ENCODE measurements at places on chromosomes 2 and 18.

DNA sequence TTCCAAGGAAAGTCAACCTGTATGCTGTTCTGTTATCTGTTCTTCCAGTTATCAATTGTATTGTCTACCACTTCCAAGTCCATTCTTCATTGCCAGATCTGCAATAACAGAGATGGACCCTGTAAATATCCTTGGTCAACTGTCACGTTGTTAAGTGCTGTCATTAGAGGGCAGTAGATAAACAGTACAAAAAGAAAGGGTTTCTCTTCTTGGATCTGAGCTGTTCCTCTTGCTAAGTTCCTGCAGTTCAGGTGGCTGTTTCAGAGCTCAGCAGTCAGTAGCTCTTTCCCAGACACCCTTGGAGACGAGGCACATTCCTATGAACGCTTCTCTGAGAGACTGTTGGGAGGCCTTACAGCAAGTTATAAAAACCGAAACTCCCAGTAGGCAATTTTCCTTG, 957.1 kb upstream of the CHAC2 start:
- DNase-seq, result peak; percentile 1

DNA sequence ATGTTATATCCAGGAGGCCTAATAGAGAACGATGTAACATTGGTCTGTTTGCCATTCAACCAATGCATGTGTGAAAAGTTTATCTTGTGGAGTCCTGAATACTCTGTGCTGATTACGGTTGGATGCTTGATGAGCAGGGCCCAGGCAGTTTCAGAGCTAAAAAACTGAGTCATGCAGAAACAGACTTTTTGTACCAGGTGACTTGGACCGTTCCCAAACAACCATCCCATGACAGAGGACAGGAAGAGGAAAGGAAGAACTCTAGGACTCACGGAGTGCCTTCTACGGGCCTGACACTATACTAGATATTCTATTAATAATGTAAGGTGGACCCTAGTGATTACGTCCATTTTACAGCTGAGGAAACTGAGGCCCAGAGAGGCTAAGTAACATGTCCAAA, 142.1 kb downstream of the ARHGAP28 start:
- no peak for DNase-seq

DNA sequence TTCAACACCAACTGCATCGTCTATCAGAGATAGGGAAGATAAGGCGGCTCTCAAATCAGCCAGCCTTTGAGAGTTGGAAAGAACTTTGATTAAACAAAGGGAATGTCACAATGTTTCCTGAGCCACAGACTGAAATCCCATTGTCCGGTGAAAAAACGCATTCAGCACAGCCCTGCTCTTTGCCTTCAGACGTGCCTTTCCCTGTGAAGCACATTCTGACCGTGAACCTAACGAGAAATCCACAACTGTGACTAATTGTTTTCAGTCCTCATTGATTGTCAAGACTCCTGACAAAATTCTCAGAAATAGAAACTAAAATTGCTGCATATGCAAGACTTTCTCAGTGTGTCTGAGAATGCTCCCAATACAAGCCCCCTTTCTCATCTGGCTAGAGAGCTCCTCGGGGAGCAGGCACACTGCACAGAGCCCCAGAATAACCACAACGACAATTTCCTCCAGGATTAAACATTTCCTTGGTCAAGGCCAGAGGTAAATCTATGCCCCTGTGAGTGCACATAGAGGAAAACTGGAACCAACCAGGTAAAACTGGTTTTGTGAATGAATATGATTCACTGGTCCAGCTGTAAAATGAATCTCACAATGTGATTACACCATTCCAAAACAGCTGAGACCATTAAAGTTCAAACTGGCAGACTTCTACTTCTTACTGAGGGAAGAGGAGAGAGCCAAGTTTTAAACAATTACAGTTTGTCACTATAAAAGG, 561.9 kb upstream of the ID2 start:
- no peak for DNase-seq

DNA sequence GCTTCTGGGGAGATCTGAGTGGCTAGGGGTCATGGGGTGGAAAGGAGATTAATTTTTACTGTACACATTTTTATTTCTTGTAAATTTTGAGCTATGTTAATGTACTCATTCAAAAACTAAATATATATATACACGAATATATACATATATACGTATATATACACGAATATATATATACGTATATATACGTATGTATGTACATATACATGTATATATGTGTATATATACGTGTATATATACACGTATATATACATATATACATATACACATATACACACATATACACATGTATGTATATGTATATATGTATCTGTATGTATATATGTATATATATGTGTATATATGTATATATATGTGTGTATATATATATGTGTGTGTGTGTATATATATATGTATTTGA, 3.0 kb upstream of the FHL2 start:
- DNase-seq, result no peak

- no peak for DNase-seq
These were observed 50.4 kb downstream of the ZC3H8 start for GRCh38 chr2:112204411-112204810.

GRCh38 chr2:137117385-137117784, 352.0 kb downstream of the THSD7B start:
- DNase-seq, result no peak

- DNase-seq, result no peak
These were observed 64.1 kb downstream of the KCNJ3 start for GRCh38 chr2:154762638-154763037.

- no peak for DNase-seq
These were observed 80.3 kb downstream of the TSHZ1 start for GRCh38 chr18:75290737-75291358.

GRCh38 chr2:16745466-16745865, 79.8 kb upstream of the CYRIA start:
- DNase-seq, result no peak

- no peak for DNase-seq
These were observed 34.9 kb downstream of the PLCL1 start for GRCh38 chr2:197839327-197839726.

DNA sequence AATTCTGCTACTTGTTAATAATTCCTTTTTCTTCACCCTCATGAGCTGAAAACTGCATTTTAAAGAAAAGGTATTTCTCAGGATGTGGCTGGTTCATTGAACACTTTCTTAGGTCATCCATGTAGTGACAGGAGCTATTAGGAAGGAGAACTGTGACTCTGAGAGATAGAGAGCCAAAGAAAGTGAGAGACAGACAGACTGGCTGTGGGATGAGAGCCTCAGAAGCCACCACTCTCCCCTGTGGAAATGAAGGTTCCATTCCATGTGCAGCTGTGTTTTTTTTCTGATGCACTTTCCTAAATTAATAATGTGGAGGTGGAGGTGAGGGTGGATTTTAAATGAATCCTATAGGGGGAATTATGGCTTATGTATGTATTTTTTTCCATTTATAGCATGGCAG, 113.3 kb downstream of the FAM210A start:
- DNase-seq, result no peak

GRCh38 chr2:173101687-173102086, 26.0 kb downstream of the MAP3K20 start:
- no peak for DNase-seq

- DNase-seq, result no peak
These were observed 494 bp downstream of the HNRNPLL start for GRCh38 chr2:38602136-38602731.

GRCh38 chr18:57050310-57050949, 96.5 kb upstream of the BOD1L2 start:
- DNase-seq, result no peak

DNA sequence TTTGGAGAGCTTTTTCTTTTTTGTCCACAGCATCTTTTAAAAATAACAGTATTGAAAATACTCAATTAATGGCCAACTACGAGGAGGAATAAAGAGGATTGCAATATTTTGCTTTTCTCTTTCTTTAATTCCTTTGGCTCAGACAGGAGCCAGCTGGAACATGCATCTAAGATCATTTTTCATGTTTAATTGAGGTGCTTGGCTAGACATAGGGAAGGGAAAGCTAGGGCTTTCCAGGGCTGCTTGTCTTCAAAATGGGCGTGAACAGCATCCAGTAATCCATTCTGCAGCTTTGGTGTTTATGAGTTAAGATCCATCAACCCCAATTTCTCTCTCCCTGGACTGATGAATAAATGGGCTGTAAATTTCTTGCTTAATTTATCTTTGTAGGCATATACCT, 323.0 kb downstream of the PTPRM start:
- DNase-seq, result no peak

- no peak for DNase-seq
These were observed 16.0 kb downstream of the ACTR3 start for GRCh38 chr2:113905886-113906285.

- no peak for DNase-seq
These were observed 237.5 kb downstream of the LDLRAD4 start for GRCh38 chr18:13455960-13456481.

- DNase-seq, result no peak
These were observed 94.9 kb downstream of the KCTD1 start for GRCh38 chr18:26453386-26453901.

- DNase-seq, result peak; percentile 55
These were observed 72.5 kb downstream of the ACOXL start for GRCh38 chr2:110804915-110805314.

DNA sequence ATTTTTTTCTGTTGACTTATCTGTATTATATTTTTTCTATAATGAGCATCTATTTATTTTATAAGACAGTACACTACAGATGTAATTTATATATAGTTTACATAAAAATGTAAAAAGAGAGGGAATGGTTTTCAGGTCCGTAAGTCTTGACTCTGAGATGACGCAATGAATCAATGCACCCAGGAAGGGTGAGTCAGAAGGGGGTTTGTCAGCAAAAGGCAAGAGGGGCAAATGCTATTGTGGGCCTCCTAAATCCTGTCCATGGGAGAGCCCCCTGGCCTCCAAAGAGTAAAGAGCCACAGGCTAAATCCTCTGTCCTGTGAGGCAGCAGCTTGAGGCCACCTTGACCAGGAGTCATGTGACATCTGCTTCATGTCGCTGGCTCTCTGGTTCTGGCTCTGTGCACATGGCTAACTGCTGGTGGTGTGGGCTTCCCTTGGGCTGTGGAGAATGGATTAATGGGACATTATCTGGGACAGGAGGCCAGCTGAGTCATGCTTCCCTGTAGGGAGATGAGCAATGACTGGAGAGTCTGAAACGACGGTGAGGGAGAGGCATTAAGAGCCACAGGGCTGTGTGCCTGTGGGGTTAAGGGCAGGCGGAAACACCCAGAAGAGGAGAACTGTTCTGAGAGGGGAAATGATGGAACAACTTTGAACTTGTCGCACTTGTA, 22.8 kb upstream of the ASB18 start:
- DNase-seq, result no peak

- DNase-seq, result no peak
These were observed 80.1 kb upstream of the MAP3K20 start for GRCh38 chr2:172995323-172996244.

- DNase-seq, result no peak
These were observed 66.1 kb downstream of the TMEFF2 start for GRCh38 chr2:192128655-192129054.

DNA sequence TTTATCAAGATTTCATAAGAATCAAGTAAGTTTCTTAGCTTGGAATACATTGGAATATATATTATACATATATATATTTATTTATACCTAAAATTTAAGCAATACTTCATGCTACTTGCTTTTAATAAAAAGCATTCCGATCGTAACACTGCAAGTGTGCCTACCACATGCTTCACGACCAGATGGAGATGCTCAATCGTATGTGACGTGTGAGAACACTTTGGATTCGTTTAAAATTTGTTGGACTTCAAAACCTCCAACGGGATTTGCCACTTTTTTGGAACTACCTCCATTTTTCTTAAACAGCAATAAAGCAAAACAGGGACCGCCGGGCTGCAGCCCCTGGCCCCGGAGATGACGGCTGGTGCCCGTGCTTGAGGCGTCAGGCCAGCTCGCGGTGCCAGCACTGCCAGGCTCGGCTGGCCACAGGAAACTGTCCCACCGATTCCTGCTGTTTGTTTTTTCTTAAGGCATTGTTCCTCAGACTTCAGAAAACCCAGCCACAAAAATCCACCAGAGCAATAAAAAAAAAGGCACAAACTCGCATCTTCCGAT, 204.1 kb downstream of the TWIST2 start:
- DNase-seq, result no peak

Measured in CD4-positive, alpha-beta T cell treated with Interleukin-21 for 1 hour (primary cell).